Colonic mucosa (tissue), 4 donors: ENCODE measurements at places on chromosomes 2 and 18. TPM values are rescaled to one million over a fixed set of nuclear protein-coding genes. Genes with fewer than 3 reads are reported as not detected.
A peak's percentile ranks its signal among the peaks of the same experiment; 100 is the strongest.

GRCh38 chr2:99878581-99879350, 263.6 kb downstream of the AFF3 start:
- DNase-seq: no peak

GRCh38 chr2:33287507-33288005, 188.9 kb upstream of the RASGRP3 start:
- DNase-seq: no peak

DNA sequence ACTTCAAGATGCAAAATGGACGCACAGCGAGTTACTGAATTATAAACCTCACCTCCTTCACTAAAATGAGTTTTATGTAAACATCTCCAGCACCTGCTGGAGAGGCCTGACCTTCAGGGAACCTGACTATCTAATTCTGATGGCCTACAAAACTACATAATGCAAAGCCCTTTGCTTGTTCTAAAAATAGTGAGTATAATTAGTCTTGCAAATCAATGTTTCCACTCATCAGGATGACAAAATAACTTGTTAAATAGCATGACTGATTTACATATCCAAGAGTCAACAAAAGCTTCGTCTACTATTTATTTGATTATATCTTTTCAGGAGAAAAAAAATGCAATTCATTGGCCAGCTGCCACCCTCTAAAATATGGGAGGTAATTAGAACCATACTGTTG, 326.3 kb upstream of the MC4R start:
- DNase-seq: no peak

- DNase-seq: no peak
Measured at GRCh38 chr2:15675456-15676195, 84.0 kb downstream of the DDX1 start.

DNA sequence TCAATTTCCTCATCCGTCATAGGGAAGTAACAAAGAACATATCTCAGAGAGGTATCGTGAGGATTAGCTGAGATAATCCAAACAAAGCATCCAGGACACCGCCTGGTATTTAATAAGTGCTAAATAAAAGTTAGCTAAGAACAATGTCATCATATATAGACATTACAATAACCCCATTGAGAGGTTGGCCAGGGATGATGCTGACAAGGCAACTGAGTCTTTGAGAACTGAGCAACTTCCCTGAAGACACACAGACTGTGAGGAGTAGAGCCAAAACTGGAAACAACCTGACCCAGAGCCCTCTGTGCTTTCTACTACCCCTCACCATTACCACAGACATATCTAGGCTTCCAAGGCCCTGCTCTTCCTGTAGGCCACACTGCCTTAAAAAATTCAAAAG, 1.6 kb upstream of the DCTN1 start:
- no peak for DNase-seq

GRCh38 chr2:73850009-73850408, 21.2 kb downstream of the STAMBP start:
- DNase-seq: no peak

- peak; percentile 57 for DNase-seq
Measured at GRCh38 chr2:239399433-239399920, 1.3 kb downstream of the HDAC4 start.

DNA sequence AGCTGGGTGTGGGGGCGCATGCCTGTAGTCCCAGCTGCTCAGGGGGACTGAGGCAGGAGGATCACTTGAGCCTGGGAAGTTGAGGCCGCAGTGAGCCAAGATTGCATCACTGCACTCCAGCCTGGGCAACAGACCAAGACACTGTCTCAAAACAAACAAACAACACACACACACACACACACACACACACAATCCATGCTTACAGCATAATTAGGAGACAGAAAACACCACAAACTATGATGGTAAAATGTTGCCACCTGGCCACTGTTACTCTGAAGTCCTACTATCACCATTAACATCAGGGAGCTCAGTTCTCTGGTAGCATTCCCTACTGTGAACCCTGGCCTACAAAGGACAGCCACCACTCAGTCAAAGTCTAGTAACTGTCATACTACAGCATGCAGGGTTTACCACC, 18.3 kb downstream of the DNPEP start:
- peak; percentile 44 for DNase-seq

- DNase-seq: no peak
Measured at GRCh38 chr2:35973737-35974132, 381.8 kb upstream of the CRIM1 start.

The C1QL2 gene
- total RNA-seq: not detected

The GALR1 gene
- total RNA-seq: 0.02 TPM

DNA sequence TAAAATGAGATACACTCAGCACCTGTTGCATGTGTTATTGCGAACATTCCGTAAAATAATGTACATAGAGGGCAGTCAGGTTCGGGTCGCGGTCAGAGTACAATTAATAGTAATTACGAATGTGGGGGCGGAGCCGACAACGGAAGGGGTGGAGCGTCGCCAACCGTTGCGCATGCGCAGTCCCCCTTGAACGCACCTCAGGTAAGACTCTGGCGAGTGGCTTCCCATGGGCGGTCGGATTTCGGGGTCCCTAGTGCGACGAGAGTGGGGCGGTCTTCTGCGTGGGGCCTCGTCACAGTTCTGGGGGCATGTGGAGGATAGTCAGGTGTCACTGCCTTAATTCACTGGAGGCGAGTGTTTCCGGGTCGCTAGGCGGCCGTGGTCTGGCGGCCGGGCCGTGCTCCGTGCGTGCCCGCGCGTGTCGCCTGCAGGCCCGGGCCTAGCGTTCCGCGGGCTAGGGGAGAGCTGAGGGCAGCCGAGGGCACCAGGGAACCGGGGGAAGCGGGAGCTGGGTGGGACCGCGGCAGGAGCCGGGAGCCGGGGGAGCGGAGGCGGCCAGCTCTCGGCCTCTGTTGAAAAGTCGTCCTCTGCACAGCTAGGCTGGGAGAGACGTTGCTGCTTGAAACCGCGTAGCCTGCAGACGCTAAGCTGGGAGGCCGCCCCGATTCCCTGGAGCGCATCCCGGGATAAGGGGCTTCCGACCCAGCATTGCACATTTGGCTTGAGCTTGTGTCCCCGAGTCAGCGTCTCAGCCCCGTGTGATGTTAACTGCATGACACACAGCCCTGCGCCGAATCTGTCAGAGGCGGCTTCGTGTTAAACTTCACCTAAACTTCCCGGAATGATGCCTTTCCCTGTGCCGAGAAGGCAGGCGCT, at the start of gene CEBPZOS:
CEBPZOS (plus strand) TSS at position 177 of the 876 bp plus-strand sequence. CDS start 3,209 bp downstream, outside the sequence.
- peak; percentile 91 for DNase-seq

GRCh38 chr2:141611176-141611571, 519.6 kb downstream of the LRP1B start:
- DNase-seq: no peak

- no peak for DNase-seq
Measured at GRCh38 chr2:78077633-78078032, 555.5 kb upstream of the LRRTM4 start.

The DES gene
- total RNA-seq: 24.0 TPM

The C1GALT1C1L gene
- total RNA-seq: 0.27 TPM

The CTDSP1 gene
- total RNA-seq: 137 TPM

DNA sequence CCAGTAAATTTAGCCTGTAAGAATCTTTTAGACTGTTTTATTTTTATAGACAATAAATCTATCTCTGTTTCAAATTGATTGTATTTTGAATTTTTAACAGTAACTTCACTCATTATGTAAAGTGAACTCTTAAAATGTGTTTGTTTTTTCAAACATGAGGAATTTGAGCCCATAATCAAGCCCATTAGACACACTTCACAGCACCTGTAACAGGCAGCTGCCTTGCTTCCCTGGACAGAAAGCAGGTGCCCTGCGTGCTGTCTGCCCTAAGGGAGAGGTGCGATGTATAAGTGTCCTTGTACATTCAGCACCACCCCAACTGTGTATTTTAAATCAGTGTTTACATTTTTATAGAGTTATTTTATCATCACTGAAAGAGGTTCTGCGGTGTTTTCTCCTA, 186.5 kb upstream of the TPO start:
- no peak for DNase-seq

DNA sequence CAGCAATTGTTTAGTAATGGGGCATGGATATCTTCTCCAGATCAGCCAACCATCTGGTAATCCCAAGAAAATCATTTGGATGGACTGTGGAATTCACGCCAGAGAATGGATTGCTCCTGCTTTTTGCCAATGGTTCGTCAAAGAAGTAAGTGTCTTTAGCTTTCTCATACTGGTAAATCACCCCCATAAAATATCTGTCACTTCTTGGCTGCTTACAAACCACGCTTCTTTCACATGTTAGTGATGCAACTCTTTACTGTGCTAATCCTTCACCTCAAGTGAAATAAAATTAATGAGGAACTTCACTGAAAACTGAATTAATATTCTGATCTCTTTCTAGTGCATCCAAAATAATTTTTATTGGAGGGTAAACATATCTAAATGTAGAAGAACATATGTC, 18.9 kb downstream of the CPO start:
- DNase-seq: no peak

DNA sequence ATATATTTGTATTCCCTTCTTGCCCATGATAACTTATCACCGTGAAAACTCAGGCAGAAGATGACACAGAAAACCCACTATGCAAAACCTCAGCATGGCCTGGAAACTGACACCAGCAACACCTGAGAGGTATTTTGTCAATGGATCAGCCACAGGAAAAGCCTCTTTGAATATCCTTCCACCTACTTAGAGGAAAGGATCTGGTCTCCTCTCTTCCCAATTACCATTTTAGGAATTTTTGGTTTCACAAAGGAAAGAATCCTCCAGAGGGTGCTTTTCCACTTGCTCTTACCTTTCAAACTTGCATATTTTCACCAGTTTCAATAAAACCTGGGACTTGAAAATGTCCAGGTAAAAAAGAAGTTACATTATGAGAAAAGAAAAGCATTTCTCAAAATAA, 20.0 kb upstream of the MEIS1 start:
- no peak for DNase-seq

The LYPD1 gene
- not detected for total RNA-seq

DNA sequence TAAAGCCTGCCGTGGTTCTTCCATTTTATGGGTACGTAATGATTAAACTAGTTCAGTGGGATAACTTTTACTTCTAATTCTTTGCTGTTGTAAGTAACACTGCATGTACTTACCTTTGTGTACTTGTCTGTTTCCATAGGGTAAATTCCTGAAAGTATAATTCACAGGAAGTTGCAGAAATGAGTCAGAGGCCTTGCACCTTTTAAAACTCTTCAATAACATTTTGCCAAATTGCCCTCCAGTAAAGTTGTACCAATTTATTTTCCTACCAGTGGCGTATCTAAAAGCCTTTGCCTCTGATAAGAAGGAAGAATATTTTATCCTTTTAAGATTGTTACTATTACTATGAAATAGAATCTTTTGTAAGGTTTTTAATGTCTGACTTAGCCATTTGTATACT, 65.1 kb downstream of the CAB39 start:
- no peak for DNase-seq

The CEBPZOS gene
- 49.4 TPM for total RNA-seq

DNA sequence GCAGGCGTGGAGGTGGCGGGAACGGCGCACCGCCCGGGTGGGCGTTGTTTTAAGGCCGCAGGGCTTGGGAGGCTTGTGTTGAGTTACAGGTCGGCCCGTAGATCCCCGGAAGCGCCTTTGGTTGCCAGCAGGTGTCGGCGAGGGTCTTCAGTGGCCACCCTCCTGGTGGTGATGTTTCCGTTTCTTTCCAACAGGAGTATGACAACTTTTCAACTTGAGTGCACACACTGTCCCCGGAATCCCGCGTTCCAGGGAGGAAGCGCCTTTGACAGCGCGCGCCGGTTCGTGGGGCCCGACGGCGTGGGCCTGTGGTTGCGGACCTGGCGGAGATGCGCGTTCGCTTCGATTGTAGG, 1.0 kb upstream of the HDAC4 start:
- DNase-seq: no peak

The DPP4 gene
- total RNA-seq: 40.5 TPM

GRCh38 chr18:5159080-5159479, 38.0 kb downstream of the AKAIN1 start:
- DNase-seq: no peak

- no peak for DNase-seq
Measured at GRCh38 chr2:30385327-30385726, 61.7 kb upstream of the LCLAT1 start.

The MC5R gene
- not detected for total RNA-seq

GRCh38 chr18:62734290-62734689, 18.9 kb downstream of the PHLPP1 start:
- no peak for DNase-seq

GRCh38 chr2:96501886-96502810, 3.0 kb downstream of the NEURL3 start:
- DNase-seq: peak; percentile 79

The NRP2 gene
- total RNA-seq: 25.2 TPM

DNA sequence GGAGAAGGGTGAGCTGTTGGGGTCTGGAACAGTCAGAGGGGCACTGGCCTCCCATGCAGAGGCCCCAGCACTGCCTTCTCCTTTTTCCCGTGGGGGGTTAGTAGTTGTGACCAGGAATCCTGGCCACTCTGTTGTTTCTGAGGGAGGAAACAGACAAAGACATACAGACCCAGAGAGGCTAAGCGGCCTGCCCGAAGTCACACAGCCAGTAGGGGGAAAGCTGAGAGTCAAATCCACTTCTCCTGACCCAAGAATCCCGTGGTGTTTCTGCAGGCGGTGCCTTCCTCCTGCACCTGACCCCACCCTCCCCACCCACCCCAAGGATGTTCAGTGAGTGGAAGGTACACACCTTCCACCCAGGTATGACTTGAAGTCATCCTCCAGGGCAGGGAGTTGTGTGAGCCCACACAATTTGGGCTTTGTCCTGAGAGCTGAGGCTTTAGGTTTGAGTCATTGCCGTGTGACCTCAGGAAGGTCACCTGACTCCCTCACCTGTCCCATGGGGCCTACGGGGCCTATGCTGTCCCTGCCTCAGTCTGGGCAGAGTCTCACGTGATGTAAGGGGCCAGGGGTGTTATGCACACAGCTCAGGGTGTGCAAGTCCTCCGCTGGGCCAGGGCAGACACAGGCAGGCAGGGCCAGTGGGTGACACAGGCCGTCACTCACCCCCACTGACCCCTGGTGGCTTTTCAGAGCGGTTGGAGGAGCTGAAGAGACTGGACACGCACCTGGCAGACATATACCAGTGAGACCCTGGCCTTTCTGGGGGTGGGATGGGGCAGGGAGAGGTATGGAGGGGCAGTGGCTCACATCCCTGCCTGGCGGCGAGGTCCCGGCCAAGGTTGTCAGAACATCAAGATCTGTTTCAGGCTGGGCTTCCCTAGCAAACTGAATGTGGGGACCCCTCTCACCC, 5.0 kb downstream of the NT5DC4 start:
- DNase-seq: no peak

- DNase-seq: no peak
Measured at GRCh38 chr2:86397986-86398385, 43.2 kb upstream of the KDM3A start.

The ARHGEF4 gene
- total RNA-seq: 2.6 TPM

The NCKAP5 gene
- total RNA-seq: 3.7 TPM
